ENCODE measurements at places on chromosomes 16 and 17.

DNA sequence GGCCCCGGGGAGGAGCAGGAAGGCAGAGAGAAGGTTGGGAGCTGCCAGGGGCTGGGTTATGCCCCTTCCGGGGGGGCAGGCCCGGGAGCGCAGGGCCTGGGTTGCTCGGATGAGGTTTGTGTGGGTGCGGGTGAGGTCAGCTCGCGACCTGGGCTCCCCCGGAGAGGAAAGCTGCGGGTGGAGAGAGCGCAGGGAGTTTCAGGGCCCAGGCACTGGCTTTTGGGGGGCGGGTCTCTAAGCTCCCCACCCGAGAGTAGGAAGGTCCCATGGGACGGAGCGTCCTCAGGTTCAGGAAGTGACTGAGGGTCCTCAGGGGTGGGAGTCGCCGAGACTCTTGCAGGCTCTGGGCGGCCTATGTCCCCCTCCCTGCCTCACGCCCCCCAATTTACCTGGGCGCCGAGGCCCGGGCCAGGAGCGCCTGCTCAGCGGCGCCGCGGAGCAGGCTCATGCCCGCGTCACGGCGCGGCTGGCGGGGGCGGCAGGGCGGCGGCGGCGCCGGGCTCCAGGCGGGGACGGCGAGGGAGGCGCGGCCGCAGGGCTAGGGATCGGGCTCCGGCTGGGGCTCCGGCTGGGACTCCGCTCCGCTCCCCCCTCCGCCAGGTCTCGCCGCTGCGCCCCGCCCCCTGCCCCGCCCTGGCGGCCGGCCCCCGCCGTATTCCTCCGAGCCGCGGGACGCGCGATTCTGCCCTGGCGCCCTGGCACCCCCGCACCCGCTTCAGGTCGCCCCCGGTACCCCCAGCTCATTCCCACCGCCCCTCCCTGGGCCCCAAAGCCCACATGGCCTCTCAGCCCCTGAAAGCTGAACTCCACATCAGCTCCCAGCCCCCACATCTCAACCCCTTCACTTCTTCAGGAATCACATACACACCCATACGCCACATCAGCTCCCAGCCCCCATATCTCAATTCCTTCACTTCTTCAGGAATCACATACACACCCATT is at the start of gene DOK4:
Gene DOK4 (minus strand): TSS at position 578 of the 942 bp plus-strand sequence. CDS start 6,986 bp downstream, outside the sequence.
- peak; percentile 70 for DNase-seq

DNA sequence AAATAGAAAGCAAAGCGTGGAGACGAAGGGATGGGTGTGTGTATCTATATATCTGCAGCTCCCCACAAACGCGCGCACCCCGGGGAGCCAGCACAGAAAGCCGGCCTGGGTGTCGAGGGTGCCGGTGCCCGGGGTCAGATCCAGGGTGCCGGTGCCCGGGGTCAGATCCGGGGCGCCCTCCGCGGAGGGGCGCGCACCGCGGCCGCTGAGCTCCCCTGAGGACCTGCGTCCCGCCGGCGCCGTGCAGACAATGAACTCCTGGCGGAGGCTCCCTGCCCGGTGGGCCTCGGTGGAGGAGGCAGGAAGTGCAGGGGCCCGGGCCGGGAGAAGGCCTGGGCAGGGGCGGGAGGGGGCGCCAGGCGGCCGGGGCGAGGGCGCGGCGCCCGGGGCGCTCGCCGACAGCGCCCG is 1.1 kb downstream of the ZNF423 start:
- no peak for DNase-seq

DNA sequence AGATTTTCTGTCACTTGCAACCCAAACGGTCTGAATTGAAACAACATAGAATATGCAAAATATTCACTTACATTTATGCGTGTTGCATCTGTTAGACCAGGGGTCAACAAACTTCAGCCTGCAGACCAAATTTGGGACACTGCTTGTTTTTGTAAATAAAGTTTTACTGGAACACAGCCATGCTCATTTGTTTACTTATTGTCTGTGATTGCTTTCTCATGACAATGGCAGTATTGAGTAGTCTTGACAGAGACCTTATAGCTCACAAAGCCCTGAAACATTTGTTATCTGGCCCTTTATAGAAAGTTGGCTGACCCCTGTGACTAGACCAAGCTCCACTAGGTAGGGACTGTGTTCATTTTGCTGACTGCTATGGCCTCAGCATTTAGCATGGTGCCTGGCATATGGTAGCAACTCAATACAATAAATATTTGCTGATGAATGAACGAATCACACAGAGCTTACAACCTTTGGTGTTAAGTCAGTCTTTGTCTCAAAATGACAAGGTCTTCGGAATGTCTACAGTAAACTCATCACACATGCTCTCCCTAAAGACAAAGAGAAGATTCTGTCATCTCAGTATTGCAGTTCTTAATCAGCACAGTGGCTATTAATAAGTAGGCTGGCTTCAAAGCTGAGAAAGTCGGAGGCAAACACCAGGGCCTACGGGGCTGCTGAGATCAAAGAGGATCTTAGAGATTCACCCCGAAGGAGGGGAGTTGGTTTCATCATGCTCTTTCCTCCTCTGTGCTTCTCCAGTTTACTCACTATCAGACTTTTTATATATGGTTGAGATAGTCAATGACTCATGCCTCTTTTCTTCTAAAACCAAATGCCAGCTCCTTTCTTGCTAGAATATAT is 95.2 kb upstream of the AXIN2 start:
- no peak for DNase-seq

DNA sequence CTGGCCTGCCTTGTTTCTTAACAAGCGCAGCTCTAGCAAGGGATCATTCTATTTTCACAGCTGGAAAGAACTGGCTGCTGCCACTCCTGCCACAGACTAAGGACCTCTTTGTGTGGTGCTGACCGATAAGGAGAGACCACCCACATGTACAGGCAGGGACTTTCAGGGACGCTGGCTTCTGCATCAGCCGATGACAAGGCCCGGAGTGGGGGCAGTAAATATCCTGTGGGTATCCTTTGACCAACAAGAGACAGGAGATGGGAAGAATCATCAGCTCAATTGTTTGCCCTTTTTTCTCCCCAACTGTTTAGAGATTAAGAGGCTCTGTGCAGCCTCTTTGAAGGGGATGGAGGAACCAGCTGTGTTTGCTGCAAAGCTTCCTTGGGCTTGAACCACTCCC is 9.2 kb upstream of the ITPRIPL2 start:
- DNase-seq, result no peak
